ENCODE measurements at places on chromosomes 13 and 19.

DNA sequence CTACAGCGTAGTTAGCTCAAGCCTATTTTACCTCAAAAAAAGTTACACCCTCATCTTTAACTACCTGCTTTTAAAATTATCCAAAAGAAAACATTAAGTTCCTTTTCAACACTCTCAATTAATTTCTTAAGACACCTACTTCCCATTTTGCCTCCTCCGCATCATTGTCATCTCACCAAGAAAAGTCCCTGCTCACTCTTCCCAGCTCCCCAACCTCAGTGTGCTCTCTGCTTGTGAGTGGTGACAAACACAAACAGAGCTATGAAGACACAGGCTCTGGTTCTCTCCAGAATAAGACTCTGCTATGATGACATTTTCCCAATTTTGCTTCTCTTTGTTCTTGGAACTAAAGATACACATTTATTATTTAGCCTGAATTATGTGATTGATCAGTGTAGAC, 385.1 kb upstream of the HTR2A start:
- no peak for DNase-seq

- DNase-seq, result peak; percentile 66
Observed at GRCh38 chr19:11422163-11423065, 3.3 kb upstream of the RGL3 start.

DNA sequence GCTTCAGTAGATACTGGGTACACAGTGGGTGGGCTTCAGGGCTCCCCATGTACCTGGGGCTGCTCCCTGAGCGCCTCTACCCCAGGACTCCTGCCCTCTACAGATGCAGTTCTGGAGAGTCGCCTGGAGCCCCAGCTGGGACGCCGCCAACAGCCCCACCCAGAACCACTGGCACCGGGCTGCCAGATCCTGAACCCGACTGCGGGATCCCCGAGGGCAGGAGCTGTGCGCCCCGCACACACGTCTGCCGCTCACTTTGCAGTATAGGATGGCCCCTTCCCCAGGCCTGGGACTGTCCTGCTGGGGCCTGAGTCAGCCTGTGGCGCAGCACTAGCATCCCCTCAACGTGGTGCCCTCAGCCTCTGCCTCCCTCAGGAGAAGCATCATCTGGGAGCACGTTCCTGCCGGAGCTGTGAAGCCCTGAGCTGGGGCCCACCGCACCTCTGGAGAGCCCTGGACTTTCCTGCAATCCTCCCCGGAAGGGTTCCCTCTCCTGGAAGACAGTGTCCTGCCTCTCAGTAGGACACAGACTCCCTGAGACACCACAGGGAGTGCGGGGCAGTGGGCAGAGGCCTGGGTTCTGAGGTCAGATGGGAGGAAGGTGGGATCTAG, 3.7 kb downstream of the REXO1 start:
- no peak for DNase-seq

- DNase-seq, result no peak
Observed at GRCh38 chr13:101341464-101341863, 74.8 kb downstream of the NALCN start.

DNA sequence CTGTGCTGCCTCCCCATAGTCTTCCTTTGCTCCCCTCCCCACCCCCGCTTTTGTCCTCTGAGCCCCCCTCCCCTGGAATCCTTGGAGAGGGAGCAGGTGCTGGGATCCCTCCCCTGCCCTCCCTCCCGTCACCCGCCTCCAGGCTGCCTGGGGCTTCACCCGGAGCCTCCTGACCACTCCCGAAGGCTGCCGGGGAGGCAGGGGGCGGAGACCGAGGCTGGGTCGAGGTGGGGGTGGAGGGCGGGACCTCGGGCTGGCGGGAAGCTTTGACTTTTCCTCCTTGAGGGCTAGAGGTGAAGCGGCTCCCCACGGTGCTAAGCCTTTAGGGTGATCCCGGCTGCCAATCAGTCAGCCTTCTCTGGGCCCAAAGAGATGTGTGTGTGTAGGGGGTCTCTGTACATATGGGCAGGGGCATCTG, 1.5 kb downstream of the KMT5C start:
- DNase-seq, result peak; percentile 73

DNA sequence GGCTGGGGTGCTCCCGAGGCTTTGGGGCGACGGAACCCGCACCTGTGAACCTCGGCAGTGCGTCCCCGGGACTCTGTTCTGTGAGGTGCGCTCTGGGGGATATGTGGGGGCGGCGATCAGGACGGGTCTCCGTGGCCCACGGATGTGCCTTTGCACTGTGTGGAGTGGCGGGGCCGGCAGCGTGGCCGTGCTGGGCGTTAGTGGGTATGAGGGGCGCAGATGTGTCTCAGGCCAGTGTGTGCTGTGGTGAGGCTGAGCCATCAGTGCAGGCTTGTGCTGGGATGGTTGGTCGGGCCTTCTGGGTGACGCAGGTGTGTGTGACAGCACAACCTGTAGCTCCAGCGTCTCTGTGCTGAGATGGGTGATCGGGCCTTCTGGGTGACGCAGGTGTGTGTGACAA, 16.9 kb downstream of the ZNF331 start:
- no peak for DNase-seq

- DNase-seq, result no peak
Observed at GRCh38 chr19:6276447-6276846, 3.3 kb downstream of the MLLT1 start.

DNA sequence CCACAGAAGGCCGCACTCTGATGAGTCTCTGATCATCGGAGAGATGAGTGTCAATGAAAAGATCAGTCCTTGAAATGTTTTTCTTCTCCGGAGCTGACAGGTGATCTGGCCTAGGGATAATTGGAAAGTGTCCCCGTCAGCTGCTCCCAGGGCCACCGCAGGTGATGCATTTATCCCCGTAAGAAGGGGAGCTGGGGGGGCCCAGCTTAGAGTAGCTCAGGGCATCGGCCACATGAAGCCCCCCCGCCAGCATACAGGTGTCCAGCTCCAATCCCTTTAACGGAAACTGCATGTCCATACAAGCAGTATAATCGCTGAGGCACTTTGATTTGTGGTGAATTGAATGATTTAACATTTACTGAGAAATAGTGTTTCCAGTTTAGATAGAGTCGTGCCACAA, 27.7 kb downstream of the ATP4B start:
- no peak for DNase-seq

GRCh38 chr13:22499919-22500318, 680.9 kb upstream of the SGCG start:
- no peak for DNase-seq

DNA sequence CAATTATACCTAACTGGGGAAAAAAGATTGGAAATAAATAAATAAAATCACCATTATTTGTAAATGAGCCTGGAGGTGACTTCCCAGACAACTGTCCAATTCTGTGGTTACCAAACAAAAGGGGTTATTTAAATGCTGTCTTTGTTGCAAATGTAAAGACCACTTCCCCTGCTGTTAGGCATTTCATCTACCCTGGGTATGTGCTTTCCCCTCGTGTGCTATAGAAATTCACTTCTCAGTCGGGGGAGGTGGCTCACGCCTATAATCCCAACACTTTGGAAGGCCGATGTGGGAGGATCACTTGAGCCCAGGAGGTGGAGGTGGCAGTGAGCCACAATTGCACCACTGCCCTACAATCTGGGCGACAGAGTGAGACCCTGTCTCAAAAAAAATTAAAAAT, 101.9 kb upstream of the AKAP11 start:
- no peak for DNase-seq

GRCh38 chr13:64397701-64398100, 2832.4 kb downstream of the PCDH9 start:
- no peak for DNase-seq

- DNase-seq, result no peak
Observed at GRCh38 chr13:103810026-103810425, 743.8 kb upstream of the SLC10A2 start.

- DNase-seq, result peak; percentile 60
Observed at GRCh38 chr19:10718205-10719196, 622 bp downstream of the DNM2 start.

- no peak for DNase-seq
Observed at GRCh38 chr19:55621205-55621672, 3.1 kb downstream of the ZNF784 start.

DNA sequence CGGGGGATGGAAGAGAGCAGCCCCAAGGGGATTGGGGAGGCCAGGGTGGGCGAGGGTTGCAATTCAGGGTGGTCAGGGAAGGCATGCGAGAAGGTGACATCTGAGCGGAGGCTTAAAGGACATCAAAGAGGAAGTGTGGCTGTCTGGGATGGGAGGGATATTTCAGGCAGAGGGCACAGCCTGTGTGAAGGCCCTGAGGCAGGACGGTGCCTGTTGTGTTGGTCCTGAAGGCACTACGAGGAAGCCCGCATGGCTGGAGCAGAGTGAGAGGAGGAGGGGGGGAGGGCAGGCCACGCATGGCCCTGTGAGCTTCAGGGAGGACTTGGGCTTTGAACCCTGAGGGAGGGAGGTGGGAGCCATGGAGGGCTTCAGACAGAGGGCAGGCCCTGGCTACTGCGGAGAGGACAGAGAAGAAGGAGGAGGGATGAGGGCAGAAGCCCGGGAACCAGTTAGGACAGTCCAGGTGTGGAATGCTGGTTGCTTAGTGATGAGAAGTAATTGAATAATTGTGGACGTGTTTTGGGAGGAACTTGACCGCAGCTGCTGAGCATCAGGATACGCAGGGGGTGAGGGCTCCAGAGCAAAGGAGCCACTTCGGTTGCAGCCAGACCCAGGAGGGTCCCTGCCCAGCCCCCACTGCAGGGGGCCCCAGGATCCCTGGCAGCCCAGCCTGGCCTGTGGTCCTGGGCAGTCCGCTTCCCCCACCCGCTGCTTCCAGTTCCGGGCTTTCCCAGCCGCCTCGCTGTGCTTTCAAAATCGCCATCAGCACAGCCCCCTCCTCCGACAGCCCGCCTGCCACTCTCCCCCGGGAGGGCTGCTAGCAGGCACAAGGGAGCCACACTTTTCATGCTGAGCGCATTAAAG, 6.2 kb downstream of the TLE6 start:
- no peak for DNase-seq

GRCh38 chr19:41131186-41131585, 17.0 kb downstream of the CYP2F1 start:
- no peak for DNase-seq

DNA sequence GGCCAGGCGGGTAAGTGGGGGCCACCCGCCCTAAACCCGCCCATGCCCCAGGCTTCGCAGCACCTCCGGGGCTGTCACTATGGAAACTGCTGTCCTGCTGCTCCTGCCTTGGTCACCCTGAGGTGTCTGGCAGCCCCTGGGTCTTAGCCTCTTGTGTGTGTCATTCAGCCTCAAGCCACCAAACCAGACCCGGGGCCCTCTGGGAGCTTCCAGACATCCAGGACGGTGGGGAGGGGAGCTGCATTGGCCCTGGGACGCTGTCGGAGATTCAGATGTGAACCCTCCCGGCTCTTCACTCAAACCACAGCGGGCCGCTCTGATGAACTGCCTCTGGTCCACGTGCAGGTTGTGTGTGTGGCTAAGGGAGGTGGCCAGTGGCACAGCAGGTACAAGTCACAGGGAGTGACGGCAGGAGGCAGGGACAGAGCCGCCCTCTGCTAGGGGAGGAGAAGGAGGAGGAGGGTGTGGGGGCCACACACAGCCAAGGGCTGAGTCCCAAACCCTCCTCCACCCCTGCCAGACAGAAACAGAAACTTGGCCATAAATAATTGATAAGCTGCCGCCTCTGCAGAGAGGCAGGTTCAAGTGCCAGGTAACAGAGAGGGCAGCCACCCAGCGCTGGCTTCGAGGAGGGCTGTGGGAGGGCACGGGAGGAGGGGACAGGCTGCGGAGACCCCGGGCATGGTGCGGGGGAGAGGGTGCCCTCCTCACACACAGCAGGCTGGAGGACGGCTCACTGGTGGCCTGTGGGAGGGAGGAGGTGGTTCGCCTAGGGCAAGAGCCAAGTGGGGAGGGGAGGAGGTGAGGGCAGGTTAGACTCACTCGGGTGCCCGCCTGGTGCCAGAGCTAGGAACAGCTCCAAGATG, 8.0 kb downstream of the NANOS3 start:
- no peak for DNase-seq

DNA sequence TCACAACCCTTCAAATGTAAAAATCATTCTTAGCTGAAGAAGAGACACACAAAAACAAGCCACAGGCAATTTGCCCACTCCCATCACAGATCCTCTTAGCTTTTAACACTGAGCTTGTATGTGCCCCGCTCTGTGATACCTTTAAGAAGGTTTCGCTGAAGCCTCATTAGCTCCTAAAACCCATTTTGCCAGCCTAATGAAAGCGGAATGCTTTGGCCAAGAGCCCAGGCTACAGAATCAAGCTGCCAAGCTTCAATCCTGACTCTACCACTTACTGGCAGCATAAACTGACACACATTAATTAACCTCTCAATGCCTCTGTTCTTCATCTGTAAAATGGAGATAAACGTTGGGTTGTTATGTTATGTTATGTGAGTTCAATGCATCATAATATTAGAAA, 10.5 kb downstream of the ZNF112 start:
- no peak for DNase-seq

DNA sequence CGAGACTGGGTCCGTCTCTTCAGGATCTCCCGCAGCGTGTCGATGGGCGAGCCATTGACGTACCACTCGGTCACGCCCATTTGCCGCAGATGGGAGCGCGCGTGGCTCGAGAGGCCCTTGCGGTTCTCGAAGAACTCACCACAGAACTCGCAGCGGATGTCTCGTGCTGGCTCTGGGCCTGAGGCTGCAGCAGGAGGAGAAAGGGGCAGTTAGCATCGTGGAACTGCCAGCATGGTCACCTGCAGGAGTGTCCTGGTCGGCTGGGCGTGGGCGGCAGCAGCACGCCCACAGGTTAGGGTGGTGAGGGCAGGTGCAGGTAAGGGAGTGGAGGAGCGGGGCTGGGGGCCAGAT, 8.5 kb upstream of the AKAP8L start:
- no peak for DNase-seq

- peak; percentile 60 for DNase-seq
Observed at GRCh38 chr19:39052243-39052746, 19.9 kb upstream of the FBXO27 start.

DNA sequence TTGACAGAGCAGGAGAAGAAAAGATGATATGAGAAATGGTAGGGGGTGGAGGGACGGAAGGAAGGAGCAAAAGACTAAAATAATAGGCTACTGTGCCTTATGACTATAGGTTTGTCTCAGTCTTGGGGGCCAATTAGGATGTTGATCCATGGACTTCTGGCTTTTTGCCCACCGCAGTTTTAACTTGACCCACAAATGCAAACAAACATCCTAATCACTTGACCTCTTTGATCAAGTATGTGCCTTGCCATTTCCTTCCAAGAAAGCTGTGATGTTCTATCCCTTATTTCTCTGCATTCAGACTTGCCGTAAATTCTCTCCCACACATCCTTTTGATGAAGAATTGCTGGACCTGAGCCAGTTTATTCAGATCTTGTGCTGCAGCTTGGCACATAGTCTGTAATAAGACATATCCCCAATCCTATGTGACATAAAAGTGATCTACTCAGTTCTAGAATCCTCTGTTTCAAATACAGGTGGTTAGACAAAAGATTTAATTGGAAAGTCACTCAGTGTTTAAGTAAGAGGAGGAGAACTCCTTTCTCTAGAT, 62.8 kb downstream of the TPT1 start:
- DNase-seq, result no peak

- no peak for DNase-seq
Observed at GRCh38 chr13:96671073-96671472, 323.2 kb downstream of the OXGR1 start.

All from activated T-cell treated with anti-CD3 and anti-CD28 coated beads for 48 hours (primary cell).